Stimulated activated CD4-positive, alpha-beta T cell treated with anti-CD3 and anti-CD28 coated beads, TNF-alpha, amount 100 ng/mL, for 1 hour (primary cell): ENCODE measurements at places on chromosomes 12 and 14.

DNA sequence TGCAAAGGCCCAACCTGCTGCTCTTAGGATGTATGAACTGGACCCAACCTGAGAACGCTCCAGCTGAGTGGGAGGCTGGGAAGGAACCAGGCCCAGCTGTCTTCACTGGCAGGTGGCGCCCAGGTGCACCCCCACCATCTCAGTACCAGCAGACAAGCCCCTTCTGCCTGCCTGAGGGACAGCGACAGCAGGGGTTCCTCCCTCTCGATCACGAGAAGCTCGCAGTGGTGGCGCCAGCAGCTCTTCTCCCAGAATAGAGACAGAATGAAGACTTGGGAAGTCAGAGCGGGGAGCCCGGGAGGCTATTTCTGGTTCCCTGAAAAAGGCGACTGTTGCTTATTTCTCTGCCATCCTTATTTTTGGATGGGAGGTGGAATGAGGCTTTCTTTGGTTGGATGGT lies 46.5 kb downstream of the CHGA start:
- DNase-seq = no peak

DNA sequence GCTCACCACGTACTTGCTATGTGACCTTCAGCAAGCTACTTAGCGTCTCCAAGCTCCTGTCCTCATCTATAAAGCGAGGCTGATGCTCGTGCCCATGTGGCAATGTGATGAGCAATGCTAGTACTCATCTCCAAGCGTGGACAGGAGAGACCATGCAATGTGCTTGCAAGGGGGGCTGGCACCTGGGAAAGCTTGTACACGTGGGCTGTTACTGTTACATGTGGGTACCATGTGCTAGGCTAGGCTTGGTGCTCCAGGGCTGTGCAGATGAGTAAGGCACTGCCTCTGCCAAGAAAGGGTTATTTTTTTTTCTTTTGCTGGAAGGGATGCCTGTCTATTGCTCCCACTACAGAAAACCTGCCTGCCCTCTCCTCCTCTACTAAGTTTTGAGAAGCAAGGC lies 46.6 kb downstream of the TSPAN11 start:
- no peak for DNase-seq

DNA sequence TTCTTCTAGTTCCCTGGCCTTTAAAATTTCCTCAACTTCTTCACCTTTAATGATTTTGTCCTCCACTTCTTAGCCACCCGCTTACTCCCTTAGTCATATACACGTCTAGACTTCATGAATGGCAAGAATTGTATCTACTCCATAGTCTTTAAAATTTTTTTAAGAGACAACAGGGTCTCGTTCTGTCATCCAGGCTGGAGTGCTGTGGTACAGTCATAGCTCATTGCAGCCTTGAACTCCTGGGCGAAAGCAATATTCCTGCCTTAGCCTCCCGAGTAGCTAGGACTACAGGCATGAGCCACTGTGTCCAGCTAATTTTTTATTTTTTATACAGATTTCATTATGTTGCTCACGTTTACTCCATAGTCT lies 47.9 kb downstream of the BBS10 start:
- no peak for DNase-seq

- peak; percentile 97 for DNase-seq
These were observed 1.1 kb upstream of the PPP2R5C start for GRCh38 chr14:101760138-101761011.

- no peak for DNase-seq
These were observed 215.0 kb upstream of the USP15 start for GRCh38 chr12:62045211-62045610.

GRCh38 chr12:12357719-12358461 lies 1.0 kb downstream of the BORCS5 start:
- DNase-seq = no peak

DNA sequence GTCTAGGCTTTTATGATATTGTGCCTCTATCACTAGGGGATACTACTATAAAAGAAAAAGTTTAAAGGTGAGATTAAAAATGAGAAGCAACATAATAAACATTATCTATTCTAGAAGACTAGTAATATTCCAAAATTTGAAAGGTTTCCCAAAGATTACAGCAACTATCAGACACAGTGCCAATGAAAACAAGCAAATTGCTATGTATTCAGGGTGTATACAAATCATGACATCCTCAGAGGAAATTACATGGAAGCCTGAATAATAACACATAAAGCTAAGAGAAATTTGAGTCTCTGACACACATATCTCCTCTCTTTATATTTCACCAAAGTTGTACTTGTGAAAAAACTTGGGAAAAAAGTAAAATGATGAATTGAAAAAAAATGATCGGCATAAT lies 327.0 kb downstream of the SEC23A start:
- DNase-seq = no peak

DNA sequence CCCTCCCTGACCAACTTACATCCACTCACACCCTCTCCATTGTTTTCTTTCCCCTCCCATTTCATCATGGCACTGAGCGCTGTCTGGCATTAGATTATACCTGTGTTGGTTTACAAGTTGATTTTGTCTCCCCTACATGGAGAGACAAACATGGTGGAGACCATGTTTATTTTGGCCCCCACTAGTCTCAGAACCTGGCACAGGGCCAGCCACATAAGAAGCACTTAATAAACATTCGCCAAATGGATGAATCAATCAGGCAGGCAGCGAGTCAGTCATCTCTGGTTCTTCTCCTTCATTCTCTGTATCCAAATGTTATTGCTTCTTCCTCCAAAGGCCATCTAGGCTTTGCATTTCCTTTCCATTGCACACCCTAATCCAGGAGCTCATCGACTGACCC lies 177.4 kb downstream of the DPF3 start:
- no peak for DNase-seq

DNA sequence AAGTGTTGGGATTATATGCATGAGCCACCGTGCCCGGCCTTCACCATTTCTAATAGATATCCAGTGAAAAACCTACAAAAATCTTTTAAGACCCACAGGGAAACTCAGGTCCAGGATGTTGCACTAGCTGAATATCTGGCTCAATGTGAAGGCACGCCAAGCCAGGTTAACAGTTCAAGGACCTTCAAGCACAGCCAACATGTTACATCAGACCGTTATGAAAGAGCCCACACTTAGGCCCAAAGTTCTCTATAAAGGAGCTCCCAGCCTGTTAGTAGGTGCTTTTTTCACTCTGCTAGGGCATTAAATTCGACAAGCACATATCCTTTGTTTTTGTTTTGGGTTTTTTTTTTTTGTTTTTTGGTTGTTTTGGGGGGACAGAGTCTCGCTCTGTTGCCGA lies 69.0 kb downstream of the OTX2 start:
- no peak for DNase-seq

- DNase-seq = no peak
These were observed 204.3 kb upstream of the SEL1L start for GRCh38 chr14:81737938-81738337.

GRCh38 chr12:51262758-51263177 lies 7.4 kb downstream of the SMAGP start:
- DNase-seq = no peak

DNA sequence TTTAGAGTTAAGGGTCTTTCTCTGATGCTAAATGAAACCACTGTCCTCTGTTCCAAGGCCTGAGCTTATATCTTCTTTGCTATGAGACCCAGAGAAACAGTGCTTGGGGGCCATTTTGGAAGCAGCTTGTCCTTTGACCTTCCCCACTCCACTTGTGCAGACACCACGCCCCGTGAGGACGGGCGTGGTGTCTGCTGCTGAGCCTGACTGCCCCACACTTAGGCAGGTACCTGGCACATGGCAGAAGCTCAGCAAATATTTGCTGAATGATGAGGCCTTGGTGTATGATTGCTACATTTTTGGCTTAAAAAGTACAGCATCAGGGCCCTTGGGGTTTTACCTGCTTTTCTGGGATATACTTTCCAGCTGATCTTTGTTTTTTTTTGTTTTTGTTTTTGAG lies 69.9 kb downstream of the RASSF3 start:
- no peak for DNase-seq

GRCh38 chr14:49641697-49642129 lies 6.7 kb upstream of the DNAAF2 start:
- no peak for DNase-seq

- DNase-seq = no peak
These were observed 154.3 kb downstream of the BCL11B start for GRCh38 chr14:99117671-99118045.

DNA sequence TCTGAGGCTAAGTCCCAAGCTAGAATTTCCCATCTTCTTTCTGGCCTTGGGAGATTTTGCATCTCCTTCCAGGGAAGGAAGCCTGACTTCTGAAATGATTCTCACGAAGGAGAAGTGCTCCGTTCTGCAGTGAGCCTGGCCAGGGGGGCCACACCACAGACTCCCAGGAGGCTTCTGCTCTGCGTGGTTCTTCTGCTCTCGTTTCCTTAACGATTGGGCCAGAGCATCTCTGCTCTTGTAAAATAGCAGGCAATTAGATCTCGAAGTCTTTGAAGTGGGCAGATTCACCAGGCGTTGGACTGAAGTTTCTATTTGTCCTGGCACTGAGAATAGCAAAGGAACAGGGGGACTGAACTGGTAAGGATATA lies 6.7 kb upstream of the BATF start:
- DNase-seq = no peak

DNA sequence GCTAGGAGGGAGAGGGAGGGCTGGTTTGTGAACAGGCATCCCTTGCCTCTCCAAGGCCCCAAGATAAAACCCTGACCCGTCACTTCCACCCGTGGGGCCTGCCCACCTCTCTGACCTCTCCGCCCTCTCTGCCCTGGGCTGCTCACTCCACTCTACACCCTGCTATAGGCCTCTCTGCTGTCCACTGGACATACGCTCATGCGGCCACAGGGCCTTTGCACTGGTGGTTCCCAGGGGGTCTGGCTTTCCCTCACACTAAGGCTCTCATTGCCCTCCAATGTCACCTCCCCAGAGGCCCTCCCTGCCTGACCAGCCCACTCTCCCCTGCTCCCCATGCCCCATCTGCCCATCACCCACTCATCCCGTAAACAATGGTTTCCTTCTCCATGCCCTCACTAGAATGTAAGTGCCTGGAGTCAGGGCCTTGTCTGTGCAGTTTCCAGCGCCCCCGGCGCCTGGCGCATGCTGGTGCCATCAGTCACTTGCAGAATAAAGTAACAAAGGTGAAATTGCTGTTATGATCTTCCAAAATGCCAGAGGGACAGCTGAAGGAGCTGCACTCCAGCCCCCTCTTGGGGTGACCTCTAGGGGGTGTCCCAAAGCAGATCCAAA lies 73.6 kb downstream of the RFLNA start:
- DNase-seq = no peak
